ENCODE measurements at places on chromosomes 1 and 21.

- DNase-seq, result no peak
These were observed 80.8 kb downstream of the DMRTB1 start for GRCh38 chr1:53539711-53540603.

DNA sequence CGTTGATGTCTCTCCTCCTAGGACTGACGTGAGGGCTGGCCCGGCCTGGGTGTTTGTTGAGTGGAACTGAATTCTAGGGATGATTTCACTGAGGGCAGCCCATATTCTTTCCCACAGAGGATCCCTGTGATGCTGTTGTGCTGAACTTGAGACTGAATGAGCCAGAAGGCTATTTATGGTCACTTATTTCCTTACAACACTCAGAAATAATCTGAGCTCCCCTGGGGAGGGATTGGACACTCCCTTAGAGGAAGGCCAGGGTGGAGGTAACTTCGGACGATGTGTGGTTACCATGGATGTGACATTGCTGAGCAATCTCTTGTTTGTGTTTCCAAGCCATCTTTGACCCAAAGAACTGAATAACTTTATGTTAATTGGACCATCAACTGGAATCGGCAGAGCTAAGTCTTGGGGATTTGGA is 5.1 kb upstream of the TMCO4 start:
- DNase-seq, result no peak

- no peak for DNase-seq
These were observed 127.5 kb upstream of the C1orf174 start for GRCh38 chr1:4027492-4028138.

DNA sequence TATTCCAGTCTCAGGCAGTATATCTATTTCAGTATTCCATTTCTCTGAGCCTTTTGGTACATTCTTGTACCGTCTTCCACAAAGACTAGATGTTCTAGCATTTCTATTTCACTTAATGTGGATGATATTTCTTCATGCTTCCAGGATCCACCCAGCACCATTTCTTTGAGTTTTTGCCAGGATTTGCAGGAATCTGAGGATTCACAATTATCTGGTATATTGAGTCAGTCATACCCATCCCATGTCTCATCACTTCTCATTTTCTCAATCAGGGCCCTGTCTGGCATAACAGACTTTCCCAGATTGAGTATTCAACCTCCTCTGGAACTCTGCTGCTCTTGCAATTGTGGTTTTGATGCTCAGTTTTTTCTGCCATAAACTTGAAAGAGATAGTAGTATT is 20.9 kb upstream of the COL11A1 start:
- no peak for DNase-seq

- no peak for DNase-seq
These were observed 56.8 kb downstream of the TENT5C start for GRCh38 chr1:117662667-117663066.

DNA sequence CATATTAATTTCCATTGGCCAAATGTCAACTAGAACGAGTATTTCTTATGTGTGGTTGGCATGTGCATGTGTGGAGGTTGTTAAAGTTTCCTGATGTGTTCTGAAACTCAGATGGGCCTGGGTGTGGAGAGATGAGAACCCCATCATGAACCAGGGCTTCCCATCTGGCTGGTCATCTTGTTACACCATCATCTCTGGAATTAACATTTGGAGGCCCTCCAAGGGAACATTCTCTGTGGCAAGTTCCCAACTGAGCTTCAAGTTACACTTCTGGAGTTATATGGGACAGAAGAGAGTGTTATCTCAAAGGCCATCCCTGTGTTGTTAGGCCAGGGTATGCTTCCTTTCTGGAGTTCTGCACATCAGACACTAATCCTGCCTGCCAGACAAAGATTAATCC is 183.6 kb downstream of the TTLL7 start:
- DNase-seq, result no peak

DNA sequence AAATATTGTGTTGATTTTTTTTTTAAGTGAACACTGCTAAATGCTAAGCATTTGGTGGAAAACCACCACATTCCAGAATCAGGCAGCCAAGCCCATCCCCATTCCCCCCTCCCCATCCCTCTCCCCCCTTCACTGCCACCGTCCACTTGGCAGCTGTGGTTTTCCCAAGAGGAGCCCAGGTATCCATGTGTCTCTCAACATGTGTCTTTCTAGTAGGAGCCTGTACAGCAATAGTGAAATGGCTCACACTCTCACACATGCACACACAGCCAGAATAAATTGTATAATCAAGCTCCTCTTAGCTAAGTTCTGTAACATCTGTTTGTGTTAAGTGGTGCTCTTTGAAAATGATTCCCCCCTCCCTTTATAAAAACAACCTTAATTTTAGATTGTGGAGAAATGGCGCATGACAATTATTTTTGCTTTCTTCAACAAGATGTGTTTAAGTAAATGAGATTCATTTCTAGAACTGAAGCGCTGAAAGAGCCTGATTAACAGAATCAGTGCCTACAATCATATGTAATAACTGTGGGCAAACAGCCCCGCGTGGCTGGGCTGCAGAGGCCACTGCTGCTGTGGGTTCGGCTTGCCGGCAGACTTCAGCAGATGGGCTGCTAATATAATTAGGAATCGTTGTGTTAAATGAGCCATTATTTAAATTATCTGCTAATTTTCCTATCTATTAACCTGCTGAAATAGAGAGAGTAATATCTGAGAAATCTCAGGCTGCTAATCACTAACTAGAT is 43.3 kb downstream of the BACE2 start:
- DNase-seq, result no peak

DNA sequence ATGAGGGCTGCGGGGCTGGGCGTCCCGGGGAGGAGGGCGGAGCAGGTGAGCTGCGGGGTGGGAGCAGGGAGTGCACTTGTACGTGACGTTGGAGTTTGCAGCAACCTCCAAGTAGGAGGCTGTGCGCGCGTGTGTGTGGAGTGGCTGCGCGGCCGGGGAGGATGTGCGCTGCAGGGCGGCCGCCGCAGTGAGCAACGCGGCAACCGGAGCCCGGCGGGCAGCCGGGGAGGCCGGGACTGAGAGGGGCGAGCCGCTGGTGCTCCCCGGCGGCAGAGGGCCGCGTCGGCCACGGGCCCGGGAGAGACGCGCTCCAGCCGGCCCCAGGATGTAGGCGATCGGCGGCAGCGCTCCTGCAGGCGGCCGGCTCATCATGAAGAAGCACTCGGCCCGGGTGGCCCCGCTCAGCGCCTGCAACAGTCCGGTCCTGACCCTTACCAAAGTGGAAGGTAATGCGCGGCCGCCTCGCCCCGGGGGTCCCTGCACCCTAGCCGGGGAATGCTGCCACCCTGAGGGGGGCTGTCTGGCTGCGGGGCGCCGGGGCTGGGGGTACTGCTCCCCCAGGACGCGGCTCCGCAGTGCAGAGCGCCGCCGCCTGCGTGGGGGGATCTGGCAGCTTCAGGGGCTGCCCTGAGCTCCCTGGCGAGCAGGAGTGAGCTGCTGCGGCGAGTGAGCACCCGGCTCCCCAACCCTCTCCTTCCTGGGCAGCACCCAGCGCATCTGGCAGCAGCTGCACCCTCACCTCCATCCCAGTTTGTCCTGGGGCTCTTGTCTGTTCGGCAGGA is 158.9 kb upstream of the COA6 start:
- no peak for DNase-seq

- DNase-seq, result no peak
These were observed 14.8 kb upstream of the KIF1B start for GRCh38 chr1:10195570-10195969.

- DNase-seq, result no peak
These were observed 14.7 kb upstream of the CD2 start for GRCh38 chr1:116739371-116740012.

DNA sequence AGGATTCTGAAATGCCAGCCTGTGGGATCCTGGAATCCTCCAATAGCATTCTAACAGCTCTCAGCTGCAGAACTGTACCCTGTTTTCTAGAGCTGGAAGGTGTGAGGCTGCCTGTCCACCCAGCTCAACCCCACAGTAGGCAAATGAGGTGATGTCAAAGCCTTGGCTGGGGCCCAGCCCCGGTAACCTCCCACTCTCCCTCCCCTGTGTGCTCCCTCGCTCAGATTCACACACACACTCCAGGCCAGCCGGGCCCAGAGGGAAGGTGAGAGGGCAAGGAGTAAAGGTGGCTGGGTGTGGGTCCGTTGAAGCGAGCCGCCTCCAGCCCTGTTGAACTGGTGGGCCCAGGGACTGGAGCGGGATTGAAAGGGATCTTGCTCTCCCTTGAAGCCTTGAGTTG is at the start of gene BSND:
BSND (plus strand) TSS at position 257 of the 400 bp plus-strand sequence. CDS start 254 bp downstream, outside the sequence.
- DNase-seq, result no peak

- no peak for DNase-seq
These were observed 11.5 kb downstream of the RIT1 start for GRCh38 chr1:155899683-155900082.
